ENCODE measurements at places on chromosomes 1 and 21. TPM values are rescaled to one million over a fixed set of nuclear protein-coding genes. Genes with fewer than 3 reads are reported as not detected.

Gene TACSTD2
- total RNA-seq = 0.18 TPM

Gene S100A7
- not detected for total RNA-seq

Gene SPATA45
- not detected for total RNA-seq

Gene CAPN2
- total RNA-seq = 323 TPM

Gene SFN
- total RNA-seq = 0.14 TPM

Gene DENND2C
- 2.2 TPM for total RNA-seq

Gene RIPK4
- 0.28 TPM for total RNA-seq

Gene CD1E
- not detected for total RNA-seq

Gene CRNN
- total RNA-seq = not detected

Gene CELA2A
- not detected for total RNA-seq

Gene TMEM200B
- 5.6 TPM for total RNA-seq

Gene OR2L2
- total RNA-seq = not detected

Gene KIAA1614
- total RNA-seq = 3.0 TPM

Gene SLC9C2
- total RNA-seq = 0.46 TPM

Gene NUDT4B
- 10.4 TPM for total RNA-seq

Gene SPATA21
- total RNA-seq = not detected

Gene TFF2
- total RNA-seq = not detected

Gene USH2A
- not detected for total RNA-seq

Gene DMRTA2
- total RNA-seq = 0.05 TPM

Gene GPATCH2
- 20.6 TPM for total RNA-seq

Gene CFAP126
- not detected for total RNA-seq

Gene ASCL5
- not detected for total RNA-seq

Gene FOXO6
- not detected for total RNA-seq

Gene OR14K1
- not detected for total RNA-seq

Gene HHAT
- 9.2 TPM for total RNA-seq

Gene SLFNL1
- 0.89 TPM for total RNA-seq

Gene STPG1
- total RNA-seq = 6.3 TPM

Gene AMY1B
- not detected for total RNA-seq

Gene PLD5
- 0.59 TPM for total RNA-seq

Gene LCE1F
- total RNA-seq = not detected

Data from smooth muscle cell of the umbilical artery (primary cell).